ENCODE measurements at places on chromosomes 7 and 10. TPM values are rescaled to one million over a fixed set of nuclear protein-coding genes. Genes with fewer than 3 reads are reported as not detected.

The FAM25C gene
- not detected for total RNA-seq

GRCh38 chr7:3271298-3271697, 29.8 kb upstream of the SDK1 start:
- no peak overlapping the region for H3K4me3 ChIP-seq
- peaks cover 18% of the 10 kb centered on the region for H3K4me1 ChIP-seq
- no peak overlapping the region for H3K27ac ChIP-seq
- H3K27me3 ChIP-seq = no peaks in the 10 kb centered on the region

The INSYN2A gene
- total RNA-seq = 0.35 TPM

DNA sequence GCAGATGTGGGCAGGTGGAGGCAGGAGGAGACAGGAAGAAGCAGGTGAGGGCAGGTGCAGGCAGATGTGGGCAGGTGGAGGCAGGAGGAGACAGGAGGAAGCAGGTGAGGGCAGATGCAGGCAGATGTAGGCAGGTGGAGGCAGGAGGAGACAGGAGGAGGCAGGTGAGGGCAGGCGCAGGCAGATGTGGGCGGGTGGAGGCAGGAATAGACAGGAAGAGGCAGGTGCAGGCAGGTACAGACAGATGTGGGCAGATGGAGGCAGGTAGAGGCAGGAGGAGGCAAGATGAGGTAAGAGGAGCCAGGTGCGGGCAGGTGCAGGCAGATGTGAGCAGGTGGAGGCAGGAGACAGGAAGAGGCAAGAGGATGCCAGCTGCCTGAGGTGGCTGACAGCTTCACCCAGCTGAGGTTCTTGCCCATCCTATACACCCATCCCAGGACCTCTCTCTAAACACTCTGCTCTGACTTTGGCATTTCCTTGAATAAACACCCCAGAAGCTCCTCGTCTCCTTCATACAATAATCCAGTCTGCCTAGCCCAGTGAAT, 33.0 kb downstream of the PTPRE start:
- no peaks in the 10 kb centered on the region for H3K27me3 ChIP-seq
- no peaks in the 10 kb centered on the region for H3K36me3 ChIP-seq
- H3K4me1 ChIP-seq = peaks cover 13% of the 10 kb centered on the region

DNA sequence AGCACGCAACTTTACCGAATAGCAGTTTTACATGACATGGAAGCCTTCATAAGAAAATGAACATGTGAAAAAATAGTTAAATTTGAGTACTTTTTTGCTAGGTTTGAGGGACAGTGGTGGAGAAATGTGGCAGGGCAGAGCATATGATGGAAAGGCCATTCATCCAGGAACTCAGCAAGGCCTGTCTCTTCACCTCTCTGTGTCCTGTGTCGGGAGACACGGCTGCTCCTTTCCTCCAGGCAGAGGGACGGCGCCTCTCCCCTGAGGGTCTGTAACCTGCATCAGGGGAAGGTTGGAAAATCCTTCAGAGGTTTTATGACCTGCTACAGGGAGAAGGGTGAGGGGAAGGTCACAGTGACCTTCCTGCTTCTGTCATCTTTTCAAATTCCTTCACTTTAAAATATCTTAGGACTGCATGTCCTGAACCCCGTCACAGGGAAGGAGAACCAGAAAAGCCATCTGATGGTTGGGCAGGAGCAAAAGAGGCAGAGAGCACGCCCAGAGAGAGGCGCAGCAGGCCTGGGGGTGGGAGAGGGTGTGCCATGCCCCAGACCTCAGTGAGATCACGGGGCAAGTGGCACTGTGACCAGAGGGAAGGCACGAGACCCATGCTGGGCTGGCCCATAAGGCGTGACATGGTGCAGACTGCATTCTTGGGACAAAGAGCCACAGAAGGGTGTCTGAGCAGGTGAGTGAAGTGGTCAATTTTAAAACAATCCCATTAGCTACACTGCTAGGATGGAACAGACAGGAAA, 44.0 kb downstream of the GSDME start:
- H3K27ac ChIP-seq = no peak overlapping the region
- no peak overlapping the region for H3K4me3 ChIP-seq
- H3K36me3 ChIP-seq = peaks cover 8% of the 10 kb centered on the region
- no peak for DNase-seq
- no peaks in the 10 kb centered on the region for H3K27me3 ChIP-seq

The ZNF117 gene
- total RNA-seq = 16.9 TPM

DNA sequence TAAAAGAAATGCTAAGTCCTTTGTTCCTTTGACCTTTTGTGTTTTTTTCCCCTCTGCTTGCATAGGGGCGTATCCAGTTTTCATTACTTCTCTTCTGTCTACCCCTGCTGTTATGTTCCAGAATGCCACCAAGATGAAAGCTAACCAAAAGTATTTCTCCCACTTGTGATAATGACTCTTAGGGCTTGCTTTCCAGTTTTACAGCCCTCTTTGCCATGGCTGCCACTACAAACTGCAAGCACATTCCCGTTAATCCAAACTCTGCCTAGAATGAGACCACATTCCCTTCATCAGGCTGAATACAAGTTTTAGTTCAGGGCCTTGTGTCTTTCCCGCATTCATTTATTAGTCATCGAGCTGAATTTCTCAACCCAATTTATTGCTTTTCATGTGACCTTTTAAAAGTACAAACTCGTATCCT, 23.6 kb upstream of the CD36 start:
- H3K4me3 ChIP-seq = no peak overlapping the region
- no peaks in the 10 kb centered on the region for H3K36me3 ChIP-seq
- H3K4me1 ChIP-seq = no peaks in the 10 kb centered on the region
- no peaks in the 10 kb centered on the region for H3K27me3 ChIP-seq
- no peak for DNase-seq

DNA sequence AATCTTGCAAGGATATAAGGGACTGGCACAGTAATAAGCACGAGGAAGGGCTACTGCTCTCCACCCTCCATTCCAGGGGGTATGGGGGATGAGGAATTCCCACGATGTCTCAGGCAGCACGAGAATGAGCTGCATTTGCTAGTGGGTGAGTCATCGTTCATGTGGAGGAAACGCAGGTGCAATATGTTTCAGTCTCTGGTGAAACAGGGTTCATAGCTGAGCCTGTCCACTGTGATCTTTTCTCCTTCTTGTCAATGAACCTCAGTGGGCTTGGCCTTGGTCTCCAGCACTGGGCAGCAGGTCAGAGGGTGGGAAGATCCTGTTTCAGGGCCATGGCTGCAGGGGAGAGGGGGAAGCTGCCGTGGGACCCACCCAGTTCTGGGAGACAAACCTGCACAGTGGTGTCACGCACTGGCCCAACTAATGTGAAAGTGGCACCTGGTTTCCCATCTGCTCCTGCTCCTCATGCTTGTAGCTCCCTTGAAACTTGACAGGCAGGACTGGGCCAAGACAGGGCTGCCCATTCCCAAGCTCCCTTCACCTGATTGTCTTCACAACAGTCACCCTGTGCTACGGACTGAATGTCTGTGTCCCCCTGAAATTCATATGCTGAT, 181.9 kb downstream of the USP6NL start:
- no peak overlapping the region for H3K4me3 ChIP-seq
- H3K4me1 ChIP-seq = no peaks in the 10 kb centered on the region
- no peaks in the 10 kb centered on the region for H3K36me3 ChIP-seq

GRCh38 chr7:23027261-23027660, 13.3 kb upstream of the HYCC1 start:
- no peaks in the 10 kb centered on the region for H3K27me3 ChIP-seq
- H3K36me3 ChIP-seq = no peaks in the 10 kb centered on the region
- H3K27ac ChIP-seq = no peak overlapping the region
- no peak overlapping the region for H3K4me3 ChIP-seq

All from thoracic aorta (tissue), 2 donors.